ENCODE measurements at places on chromosomes 3 and 15.

- DNase-seq = no peak
These were observed 245.4 kb upstream of the MCTP2 start for GRCh38 chr15:93985925-93986324.

GRCh38 chr3:23452408-23452807 lies 249.3 kb downstream of the UBE2E2 start:
- DNase-seq = no peak

GRCh38 chr3:89252860-89253259 lies 145.4 kb downstream of the EPHA3 start:
- DNase-seq = no peak

DNA sequence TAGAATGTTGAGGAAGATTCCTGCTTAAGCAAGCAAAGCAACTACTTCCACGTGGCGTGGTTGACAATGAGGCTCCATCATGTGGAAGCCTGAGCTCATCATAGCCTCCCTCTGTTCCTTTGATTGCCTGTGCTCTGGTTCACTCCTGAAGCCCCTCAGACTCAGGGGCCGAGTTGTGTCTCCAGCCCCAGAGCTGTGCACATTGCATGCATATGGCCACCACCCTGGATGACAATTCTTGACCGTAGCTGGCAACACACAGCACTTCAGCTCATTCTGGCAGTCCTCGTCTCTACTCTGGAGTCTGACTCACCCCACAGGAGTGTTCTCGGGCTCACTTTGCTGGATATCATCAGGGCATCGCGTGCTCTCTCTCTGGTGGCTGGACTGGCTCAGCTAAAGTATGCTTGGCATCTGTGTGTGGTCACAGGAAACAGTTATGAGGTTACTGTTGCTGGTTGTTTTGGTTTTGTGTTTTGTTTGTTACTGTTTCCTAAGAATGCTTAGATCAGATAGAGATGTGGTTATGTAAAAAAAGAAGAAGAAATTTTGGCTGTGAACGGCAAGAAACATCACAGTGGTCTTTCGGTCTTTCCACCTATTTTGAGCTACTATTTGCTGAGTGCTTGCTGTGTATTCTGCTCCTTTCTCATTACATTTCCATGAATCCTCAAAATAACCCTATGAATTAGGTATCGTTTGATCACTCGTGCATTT lies 41.6 kb upstream of the MRPS22 start:
- no peak for DNase-seq

GRCh38 chr3:196175116-196175625 lies 36.0 kb downstream of the ZDHHC19 start:
- DNase-seq = no peak

DNA sequence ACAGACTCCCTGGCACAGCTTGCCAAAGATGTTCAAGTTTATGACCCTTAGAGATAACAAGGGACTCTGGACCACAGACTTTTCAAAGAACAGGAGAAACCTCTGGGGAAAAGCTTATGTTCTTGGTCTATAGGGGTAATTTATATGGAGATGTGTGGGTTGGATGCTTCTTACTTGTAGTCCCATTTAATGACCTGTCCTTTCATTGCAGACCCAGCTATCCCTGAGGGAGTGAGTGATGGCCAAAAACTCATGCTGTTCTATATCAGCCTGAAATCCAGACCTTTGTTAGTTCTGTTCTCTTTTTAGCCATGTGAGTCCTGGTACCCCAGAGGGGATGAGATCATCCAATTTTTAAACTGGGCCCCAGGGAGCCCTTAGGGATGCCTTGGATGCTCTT lies 43.7 kb upstream of the MRPL3 start:
- no peak for DNase-seq

GRCh38 chr3:191376516-191377141 lies 46.3 kb upstream of the UTS2B start:
- DNase-seq = no peak

- DNase-seq = no peak
These were observed 70.2 kb downstream of the ADAMTS9 start for GRCh38 chr3:64617610-64618009.

- DNase-seq = no peak
These were observed 177.2 kb upstream of the THBS1 start for GRCh38 chr15:39403640-39404117.

GRCh38 chr3:134354612-134355251 lies 19.5 kb downstream of the AMOTL2 start:
- no peak for DNase-seq

DNA sequence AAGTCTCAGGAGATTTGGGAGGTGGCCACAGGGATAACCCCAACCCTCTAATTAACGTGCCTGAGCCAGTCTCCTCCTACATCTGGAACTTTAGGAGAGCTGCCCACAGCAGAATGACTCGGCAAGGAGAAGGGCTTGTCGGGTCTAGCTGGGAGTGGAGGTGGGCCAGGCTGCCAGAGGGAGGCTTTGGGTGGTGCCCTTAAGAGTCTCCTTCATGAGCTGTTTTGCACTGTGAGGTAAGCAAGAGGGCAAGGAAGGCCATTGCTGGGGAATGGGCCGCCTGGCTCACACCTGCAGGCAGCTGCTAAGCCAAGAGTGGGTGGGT lies 3.6 kb upstream of the TNK2 start:
- DNase-seq = no peak

GRCh38 chr15:43518197-43518761 lies 871 bp downstream of the MAP1A start:
- no peak for DNase-seq

GRCh38 chr3:41364736-41365135 lies 165.4 kb downstream of the CTNNB1 start:
- no peak for DNase-seq

DNA sequence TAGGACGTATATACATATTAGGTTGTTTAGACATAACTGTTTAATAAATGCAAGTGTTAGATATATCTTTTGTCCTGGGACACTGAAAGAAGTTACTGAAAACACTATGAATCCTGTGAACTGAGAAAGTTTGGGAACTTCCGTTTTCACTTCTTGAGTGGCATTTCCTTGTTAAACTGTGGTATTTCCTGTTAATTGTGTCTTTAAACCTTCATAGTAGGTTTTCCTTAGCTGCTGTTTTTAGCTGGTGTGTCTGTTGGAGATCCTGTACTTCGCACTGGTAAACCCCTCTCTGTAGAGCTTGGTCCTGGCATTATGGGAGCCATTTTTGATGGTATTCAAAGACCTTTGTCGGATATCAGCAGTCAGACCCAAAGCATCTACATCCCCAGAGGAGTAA lies 37.1 kb downstream of the ATP6V1A start:
- DNase-seq = no peak

DNA sequence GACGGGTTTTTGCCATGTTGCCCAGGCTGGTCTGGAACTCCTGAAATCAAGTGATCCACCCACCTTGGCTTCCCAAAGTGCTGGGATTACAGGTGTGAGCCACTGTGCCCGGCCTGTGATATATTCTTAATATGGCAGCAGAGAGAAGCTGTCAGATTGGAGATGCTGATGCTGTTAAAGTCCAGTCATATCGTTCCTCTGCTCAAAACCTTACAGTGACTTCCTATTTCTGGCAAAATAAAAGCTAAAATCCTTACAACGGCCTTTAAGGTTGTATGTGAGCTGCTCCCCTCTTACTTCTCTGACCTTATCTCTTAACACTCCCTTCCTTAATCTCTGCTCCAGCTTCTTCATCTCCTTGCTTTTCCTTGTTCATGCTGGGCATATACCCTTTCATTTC lies 26.6 kb upstream of the MGA start:
- DNase-seq = no peak

DNA sequence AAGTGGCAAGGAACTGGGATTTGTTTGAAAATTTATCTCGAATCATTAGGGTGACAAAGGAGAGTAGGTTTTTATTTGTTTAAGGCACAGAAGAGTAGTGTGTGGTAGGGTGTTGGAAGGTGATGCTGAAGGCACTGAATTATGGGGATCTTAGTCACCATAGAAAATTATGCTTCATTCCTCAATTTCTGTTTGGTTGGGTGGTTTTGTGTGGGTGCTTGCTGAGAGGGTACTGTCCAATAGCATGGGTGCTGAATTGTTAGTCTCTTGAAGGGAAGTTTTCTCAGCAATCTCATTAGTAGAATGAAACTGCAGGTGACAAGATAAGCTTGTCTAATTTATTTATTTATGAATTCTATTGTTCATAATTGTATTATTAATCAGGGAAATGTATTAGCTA lies 610.9 kb downstream of the AGBL1 start:
- no peak for DNase-seq

- no peak for DNase-seq
These were observed 57.0 kb downstream of the DUT start for GRCh38 chr15:48388016-48388851.

DNA sequence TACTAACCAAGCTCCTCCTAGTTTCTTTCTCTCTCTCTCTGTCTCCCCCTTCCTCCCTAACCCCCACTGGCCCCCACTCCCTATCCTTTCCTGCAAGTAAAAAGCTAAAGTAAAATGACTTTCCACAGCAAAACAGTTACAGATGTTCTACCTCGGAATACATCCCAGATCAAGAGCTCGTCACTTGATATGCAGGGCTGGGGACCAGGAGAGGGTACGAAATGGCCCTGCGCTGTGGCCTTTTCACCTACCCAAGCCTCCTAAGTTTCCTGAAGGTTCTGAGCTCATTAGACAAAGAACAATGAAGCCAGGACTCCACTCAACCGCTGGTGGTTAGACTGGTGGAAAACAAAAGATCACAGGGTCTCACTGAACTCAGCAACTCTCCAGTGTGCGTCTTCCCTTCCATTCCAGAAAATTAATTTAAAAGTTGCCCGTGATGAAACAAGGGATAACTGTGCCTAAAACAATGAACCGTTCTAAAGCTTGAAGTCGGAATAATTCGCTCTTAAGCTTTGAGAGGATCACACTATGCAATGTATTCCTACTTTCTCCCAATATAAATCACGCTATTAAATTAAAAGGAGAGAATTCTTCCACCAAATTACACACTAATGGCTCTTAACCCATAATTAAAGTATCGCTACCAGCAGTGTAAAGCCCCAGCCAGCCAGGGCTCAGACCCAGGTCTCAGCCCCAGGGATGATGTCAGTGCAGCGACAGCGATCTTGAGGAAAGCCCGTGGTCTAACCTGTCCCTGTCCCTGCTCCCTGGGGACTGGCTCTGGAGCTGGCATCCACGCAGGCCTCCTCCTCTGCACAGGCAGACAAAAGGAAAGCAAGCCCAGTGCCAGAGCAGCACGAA lies 5.0 kb downstream of the VGLL4 start:
- DNase-seq = no peak

- no peak for DNase-seq
These were observed 17.8 kb downstream of the UQCC5 start for GRCh38 chr3:52554026-52554755.

GRCh38 chr3:53254509-53255422 lies 1.1 kb downstream of the TKT start:
- peak; percentile 58 for DNase-seq

DNA sequence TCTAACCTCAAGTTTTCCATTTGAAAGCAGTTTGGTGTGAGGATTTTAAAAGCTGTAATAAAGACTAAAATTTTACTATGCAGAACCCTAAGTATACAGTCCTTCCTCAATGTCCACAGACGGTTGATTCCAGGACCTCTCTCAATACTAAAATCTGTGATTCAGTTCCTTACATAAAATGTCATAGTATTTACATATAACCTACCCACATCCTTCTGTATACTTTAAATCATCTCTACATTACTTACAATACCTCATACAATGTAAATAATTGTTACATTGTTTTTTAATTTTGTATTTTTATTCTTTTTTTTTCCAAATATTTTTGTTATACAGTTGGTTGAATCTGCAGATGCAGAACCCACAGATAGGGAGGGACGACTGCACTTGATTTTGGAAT lies 2.8 kb upstream of the TOPAZ1 start:
- DNase-seq = no peak

DNA sequence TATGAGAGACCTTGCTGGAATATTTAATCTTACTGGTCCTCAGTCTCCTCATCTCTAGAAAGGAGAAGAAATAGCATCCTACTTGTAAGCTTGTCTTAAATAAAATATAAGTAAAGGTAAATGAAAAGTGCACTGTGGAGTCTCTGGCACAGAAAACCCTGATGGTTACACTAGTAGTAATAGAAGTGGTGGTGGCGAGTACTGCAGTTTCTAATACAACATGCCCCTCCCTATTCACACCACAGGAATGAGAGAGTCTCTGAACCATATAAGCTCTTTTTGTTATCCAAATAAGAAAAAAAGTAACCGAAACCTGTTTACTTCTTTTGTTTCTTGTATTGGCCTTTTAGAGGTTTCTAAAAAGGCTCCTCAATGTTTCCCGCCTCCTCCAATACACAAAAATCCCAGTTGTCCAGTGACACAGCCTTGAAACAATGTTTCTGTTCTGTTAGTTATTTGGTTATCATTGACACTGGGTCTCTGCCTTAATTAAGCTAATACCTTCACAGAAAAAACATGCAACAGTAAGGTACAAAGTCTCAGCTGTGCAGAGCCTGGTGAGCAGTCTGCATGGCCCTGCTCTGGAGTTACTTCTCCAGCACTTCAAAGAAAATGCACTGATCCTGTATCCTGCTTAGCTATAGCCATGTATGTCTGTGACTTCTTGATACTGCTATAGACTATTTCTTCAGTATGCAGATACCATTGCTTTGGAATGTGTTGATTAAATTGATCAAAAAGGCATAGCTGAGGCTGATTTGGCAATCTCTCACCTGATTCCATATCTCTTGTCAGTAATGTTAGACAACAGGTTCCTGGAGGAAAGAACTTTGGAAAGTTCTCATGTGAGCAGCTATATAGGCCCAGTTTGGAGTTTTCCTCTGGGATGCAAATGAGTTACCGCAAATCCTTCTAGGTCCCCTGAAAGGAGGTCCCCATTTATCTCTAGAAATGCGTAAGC lies 315.6 kb upstream of the IL12A start:
- DNase-seq = no peak

Data from GM18507 (cell line).